ENCODE measurements at places on chromosomes 7 and 10. TPM values are rescaled to one million over a fixed set of nuclear protein-coding genes. Genes with fewer than 3 reads are reported as not detected.

The HOXA4 gene
- total RNA-seq, result not detected

DNA sequence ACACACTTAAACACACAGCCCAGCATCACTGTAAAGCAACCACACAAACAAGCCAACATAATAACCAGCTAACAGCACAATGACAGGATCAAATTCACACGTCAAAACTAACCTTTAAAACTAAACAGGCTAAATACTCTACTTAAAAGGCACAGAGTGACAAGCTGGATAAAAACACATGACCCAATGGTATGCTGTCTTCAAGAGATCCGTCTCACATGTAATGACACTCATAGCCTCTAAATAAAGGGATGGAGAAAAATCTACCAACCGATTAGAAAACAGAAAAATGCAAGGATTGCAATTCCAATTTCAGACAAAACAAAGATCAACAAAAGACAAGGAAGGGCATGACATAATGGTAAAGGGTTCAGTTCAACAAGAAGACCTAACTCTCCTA, 17.2 kb upstream of the PRSS58 start:
- no peak for DNase-seq
- no peaks in the 10 kb centered on the region for H3K36me3 ChIP-seq
- H3K4me3 ChIP-seq, result no peak overlapping the region
- no peaks in the 10 kb centered on the region for H3K4me1 ChIP-seq

DNA sequence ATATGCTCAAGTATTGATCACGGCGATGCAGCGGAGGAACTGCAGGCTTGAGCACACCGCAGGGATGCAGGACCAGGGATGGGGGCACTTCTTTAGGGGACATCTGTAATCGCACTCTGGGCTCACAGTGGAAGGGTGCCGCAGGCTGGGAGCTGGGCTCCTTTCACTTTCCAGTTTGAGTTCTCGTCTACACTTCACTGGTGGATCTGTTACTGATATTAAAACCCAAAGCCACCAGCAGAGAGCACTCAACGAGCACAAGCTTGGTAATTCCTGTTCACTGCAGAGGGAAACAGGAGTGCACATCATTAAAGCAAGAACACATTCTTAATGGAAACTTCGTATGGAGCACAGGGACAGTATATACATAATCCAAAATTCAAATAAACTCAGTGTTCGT, 91.3 kb downstream of the PARD3 start:
- no peak overlapping the region for H3K27ac ChIP-seq
- no peaks in the 10 kb centered on the region for H3K36me3 ChIP-seq
- no peaks in the 10 kb centered on the region for H3K4me1 ChIP-seq
- H3K4me3 ChIP-seq, result no peak overlapping the region

DNA sequence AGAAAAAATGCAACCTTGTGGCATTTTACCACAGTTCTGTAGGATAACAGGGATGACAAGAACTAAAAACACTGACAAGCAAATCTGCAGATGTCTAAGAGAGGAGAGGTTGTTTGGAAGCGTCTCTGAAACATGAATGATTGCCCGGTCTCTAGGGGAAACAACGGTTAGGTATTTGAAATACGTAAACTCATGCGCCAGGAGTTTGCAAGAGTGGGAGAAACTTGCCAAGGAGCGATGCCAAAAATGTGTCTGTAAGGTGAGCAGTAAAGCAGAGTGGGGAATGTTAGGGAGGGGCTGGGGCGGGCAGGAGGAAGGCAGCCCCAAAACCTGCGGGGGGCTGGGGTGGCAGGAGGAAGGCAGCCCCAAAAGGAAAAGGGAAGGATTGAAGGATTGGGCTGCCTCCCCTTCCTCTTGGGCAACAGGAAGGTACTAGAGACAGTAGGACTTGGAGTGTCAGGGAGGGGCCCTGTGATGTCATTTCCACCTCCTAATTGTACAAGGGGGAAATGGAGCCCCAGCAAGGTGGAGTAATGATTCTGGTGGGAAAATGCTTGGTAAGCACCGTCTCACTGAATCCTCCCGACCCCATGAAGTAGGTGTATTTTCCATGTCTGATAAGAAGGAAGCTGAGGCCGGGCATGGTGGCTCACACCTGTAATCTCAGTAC, 33.2 kb upstream of the PLEKHA1 start:
- peaks cover 7% of the 10 kb centered on the region for H3K4me1 ChIP-seq
- DNase-seq, result no peak
- no peak overlapping the region for H3K4me3 ChIP-seq
- H3K27ac ChIP-seq, result no peak overlapping the region

GRCh38 chr10:94218493-94219183, 144.1 kb downstream of the NOC3L start:
- no peaks in the 10 kb centered on the region for H3K4me1 ChIP-seq
- no peak for DNase-seq
- no peak overlapping the region for H3K27ac ChIP-seq
- no peaks in the 10 kb centered on the region for H3K36me3 ChIP-seq
- no peak overlapping the region for H3K4me3 ChIP-seq

DNA sequence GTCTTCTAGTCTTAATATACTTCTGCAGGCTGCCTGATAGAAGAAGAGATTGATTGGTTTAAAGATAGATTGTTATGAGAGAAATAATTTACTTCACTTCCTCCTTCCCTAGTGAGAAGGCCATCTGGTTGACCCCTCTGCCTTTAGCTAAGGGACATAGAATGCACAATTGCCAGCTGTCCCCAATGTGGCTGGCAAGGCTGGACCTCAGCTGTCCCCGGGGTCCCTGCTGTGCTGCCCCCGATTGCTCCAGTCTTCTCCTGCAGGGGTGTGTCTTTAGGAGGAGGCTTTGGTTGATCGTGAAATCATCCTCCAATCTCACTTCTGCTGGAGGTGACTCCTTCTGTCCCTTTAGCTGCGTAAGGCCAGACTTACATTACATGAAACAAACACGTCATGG, 388.5 kb downstream of the DPP6 start:
- no peak overlapping the region for H3K27ac ChIP-seq
- no peak overlapping the region for H3K4me3 ChIP-seq
- H3K27me3 ChIP-seq, result no peaks in the 10 kb centered on the region
- no peaks in the 10 kb centered on the region for H3K36me3 ChIP-seq

Data from CD4-positive, alpha-beta T cell (primary cell).